ENCODE measurements at places on chromosomes 7 and 10.

DNA sequence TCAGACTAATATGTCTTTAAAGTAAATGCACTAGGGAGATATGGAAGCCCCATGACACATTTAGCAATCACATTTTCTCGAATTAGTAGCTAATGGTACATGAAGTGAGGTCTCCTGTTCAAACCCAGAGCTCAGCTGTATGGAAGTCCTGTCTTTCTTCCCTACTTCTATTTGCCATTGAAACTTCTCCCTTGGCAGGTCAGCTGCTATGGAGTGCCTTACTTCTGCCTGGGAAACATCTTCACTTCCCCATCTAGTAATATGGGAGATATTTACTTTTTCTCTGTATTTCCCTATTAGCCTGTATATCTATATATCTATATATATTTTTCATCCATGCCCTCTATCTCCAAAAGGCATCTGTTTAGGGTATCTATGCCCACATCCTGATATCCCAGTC is 225.3 kb upstream of the INHBA start:
- no peak for DNase-seq

GRCh38 chr7:132646052-132646451 is 69.8 kb upstream of the PLXNA4 start:
- no peak for DNase-seq

DNA sequence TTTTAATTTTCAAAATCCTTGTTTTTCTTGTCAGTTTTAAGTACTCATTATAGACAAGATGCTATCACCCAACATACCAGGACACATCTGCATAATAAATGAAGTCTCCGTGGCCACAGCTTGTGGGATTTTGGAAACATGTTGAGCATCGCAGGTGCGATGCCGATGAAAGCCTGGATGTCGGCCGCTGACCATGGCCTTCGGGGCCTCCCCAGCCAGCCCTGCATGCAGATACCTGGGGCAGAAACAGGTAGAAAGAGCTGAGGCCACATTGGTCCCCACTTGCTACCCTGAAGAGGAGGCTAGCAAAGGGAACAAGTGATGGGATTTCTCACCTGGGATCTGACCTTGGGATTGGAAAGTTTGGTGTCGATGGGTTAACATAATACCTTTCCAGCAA is 123.8 kb downstream of the DOCK1 start:
- no peak for DNase-seq

- DNase-seq = peak; percentile 49
These were observed 51.4 kb downstream of the DNMBP start for GRCh38 chr10:99958302-99958701.

- DNase-seq = no peak
These were observed 3.2 kb downstream of the IMPDH1 start for GRCh38 chr7:128406314-128407232.

- DNase-seq = no peak
These were observed 263.1 kb upstream of the HGF start for GRCh38 chr7:82032901-82033300.

GRCh38 chr10:29647478-29647877 is 12.7 kb upstream of the SVIL start:
- no peak for DNase-seq

GRCh38 chr10:45380903-45381620 is 7.0 kb downstream of the ALOX5 start:
- DNase-seq = no peak

GRCh38 chr7:118110178-118110925 is 73.6 kb upstream of the LSM8 start:
- no peak for DNase-seq

DNA sequence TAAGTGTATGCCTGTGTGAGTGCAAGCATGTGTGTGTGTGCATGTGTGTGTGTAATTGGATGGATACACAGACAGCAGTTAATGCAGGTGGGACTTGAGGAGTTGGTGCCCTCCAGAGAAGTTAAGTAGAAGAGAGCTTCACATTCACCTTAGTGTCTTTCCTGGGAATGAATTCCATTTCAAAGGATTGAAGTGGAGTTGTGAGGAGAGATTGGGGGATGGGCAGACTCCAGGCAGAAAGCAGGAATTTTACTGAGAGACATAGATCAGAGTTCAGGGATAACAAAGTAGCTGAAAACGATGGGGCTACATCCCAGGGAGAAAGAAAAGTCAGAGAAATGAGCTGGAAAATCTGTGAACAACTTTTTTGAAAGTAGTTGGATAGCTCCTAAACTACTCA is 464.4 kb downstream of the TCERG1L start:
- DNase-seq = no peak

- no peak for DNase-seq
These were observed 13.2 kb upstream of the ZNF488 start for GRCh38 chr10:47397256-47397655.

DNA sequence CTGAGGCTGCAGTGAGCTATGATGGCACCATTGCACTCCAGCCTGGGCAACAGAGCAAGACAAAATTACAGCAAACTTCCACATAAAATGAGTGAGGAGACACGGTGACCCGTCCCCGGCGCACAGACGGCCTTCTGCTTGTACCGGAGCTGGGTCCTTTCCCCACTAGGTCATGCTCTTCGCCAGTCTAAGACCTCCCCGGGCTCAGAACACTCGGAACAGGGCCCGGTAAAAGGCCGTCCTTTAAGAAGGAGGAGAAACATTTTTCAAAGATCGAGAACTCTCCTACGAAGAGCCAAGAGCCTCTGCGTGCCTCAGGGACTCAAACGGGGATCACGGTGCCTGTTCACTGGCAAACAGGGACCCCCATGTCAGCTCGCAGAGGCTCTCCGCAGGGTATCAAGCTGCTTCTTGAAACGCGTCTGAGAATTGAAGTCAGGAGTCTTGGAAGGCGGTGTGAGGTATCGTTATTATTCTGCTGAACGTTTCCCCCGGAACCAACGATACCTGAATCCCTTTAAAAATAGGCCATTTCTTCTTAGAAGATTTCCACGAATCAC is 9.0 kb downstream of the CARD11 start:
- DNase-seq = no peak

DNA sequence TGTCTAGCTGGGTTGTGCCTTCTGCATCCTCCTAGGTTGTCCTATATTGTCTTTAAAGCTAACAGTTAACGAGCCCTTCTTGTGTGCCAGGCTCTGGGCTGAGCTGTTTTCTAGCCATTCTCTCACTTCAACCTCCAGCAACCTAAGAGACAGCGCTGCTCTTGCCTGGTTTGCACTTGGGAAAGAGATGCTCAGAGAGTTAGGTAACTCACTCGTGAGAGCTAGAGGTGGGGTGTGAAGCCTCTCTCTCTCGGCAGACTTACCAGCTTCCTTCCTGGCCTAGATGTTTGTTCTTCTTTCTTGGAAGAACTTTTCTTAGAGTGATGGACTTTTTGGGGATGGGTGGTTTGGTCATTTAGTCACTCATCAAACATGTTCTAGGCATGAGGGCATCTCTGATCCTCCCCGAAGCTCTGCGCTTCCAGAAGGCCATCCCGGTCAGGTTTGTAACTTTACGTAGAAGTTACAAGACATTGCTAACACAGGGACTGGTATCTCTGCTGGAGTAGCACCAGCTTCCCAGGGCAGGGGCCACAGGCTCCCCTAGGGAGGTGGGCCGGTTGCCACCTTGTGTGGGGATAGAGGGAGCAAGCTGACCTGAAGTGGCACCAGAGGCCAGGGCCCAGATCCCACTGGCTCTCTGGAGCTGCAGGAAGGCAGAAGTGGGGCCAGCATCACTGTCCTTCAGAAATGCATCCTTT is 14.3 kb downstream of the TSPAN15 start:
- DNase-seq = no peak

DNA sequence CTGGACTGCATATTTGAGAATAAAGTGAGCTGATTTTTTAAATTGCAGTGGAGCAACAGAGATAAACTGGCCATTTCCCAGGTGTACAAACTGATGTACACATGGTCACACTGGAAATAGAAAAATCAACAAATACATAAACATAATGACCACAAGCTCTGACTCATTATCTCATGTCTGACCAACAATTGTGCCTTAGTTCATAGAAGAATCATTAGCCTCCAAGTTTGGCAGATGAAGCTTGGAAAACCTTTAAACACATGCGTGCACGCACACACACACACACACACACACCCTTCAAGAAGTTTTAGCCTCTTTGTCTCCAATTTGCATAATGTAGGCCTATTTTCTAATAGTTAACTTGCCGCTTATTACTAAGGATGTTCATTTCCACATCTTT is 308.9 kb upstream of the POM121L12 start:
- no peak for DNase-seq

All from muscle of back (tissue), 13 donors.